Temporal lobe (tissue), 4 donors: ENCODE measurements at places on chromosomes 7 and 10. TPM values are rescaled to one million over a fixed set of nuclear protein-coding genes. Genes with fewer than 3 reads are reported as not detected.

LDB1 gene
- 50.2 TPM for total RNA-seq

DNAJC12 gene
- 3.9 TPM for total RNA-seq

CASP2 gene
- 17.9 TPM for total RNA-seq

CYP3A4 gene
- total RNA-seq: not detected

HABP2 gene
- under 0.01 TPM for total RNA-seq

GPER1 gene
- total RNA-seq: 0.98 TPM

IL6 gene
- total RNA-seq: not detected

CALHM3 gene
- total RNA-seq: not detected

CRTAC1 gene
- total RNA-seq: 6.6 TPM

LBX1 gene
- not detected for total RNA-seq

SPDYE8 gene
- total RNA-seq: 0.25 TPM

PDE1C gene
- 21.1 TPM for total RNA-seq

HNRNPF gene
- total RNA-seq: 63.4 TPM

SRRT gene
- 30.7 TPM for total RNA-seq

SPDYE1 gene
- not detected for total RNA-seq

CLEC2L gene
- total RNA-seq: 1.2 TPM

KAZALD1 gene
- total RNA-seq: 0.25 TPM

HOXA7 gene
- total RNA-seq: not detected

CYP2C18 gene
- total RNA-seq: not detected

GPR146 gene
- 1.2 TPM for total RNA-seq

VPS50 gene
- 81.4 TPM for total RNA-seq

AKR1C3 gene
- 3.4 TPM for total RNA-seq

NRF1 gene
- total RNA-seq: 21.4 TPM

CD36 gene
- total RNA-seq: 6.6 TPM

SYT15B gene
- total RNA-seq: under 0.01 TPM

CCL24 gene
- not detected for total RNA-seq

PFKFB3 gene
- 20.9 TPM for total RNA-seq
